ENCODE measurements at places on chromosomes 1 and 21. TPM values are rescaled to one million over a fixed set of nuclear protein-coding genes. Genes with fewer than 3 reads are reported as not detected.
A peak's percentile ranks its signal among the peaks of the same experiment; 100 is the strongest.

Gene TMEM240
- total RNA-seq = 2.6 TPM

Gene NDUFV3
- 10.7 TPM for total RNA-seq

Gene SLC27A3
- 4.4 TPM for total RNA-seq

Gene MASP2
- not detected for total RNA-seq

Gene IFNLR1
- total RNA-seq = 18.1 TPM

Gene UCK2
- total RNA-seq = 67.9 TPM

Gene GUCA2A
- total RNA-seq = not detected

Gene CCDC17
- 1.6 TPM for total RNA-seq

- H3K4me1 ChIP-seq = no peaks in the 10 kb centered on the region
- H3K27ac ChIP-seq = no peak overlapping the region
- no peak for DNase-seq
- H3K36me3 ChIP-seq = no peaks in the 10 kb centered on the region
Observed at GRCh38 chr1:21904704-21905520, 32.2 kb downstream of the HSPG2 start.

DNA sequence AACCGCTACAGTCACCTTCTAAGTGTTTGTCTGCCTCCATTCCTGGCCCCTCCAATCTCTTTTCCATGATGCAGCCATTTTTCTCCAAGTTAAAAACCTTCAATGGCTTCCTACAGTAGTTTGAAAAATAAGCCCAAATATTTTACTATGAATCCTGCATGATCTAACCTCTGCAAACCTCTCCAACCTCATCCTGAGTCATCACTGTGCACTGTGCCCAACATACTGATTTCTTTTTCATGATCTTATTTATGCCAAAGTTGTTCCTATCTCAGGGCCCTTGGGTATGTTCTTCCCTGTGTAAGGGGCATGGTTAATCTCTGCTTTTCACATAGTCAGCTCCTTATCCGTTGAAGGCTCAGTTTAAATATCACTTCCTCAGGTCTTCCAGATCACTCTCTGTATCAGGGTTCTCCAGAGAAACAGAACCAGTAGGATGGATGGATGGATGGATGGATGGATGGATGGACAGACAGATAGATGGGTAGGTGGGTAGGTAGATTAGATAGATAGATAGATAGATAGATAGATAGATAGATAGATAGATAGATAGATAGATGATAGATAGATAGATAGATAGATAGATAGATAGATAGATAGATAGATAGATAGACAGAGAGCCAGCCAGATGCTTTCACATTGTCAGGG is 18.1 kb upstream of the PTPN14 start:
- H3K27me3 ChIP-seq = no peaks in the 10 kb centered on the region
- no peak overlapping the region for H3K4me3 ChIP-seq
- H3K4me1 ChIP-seq = no peaks in the 10 kb centered on the region
- no peak for DNase-seq
- no peak overlapping the region for H3K27ac ChIP-seq

- no peak overlapping the region for H3K4me3 ChIP-seq
- peaks cover 83% of the 10 kb centered on the region for H3K4me1 ChIP-seq
- H3K27ac ChIP-seq = peak overlapping the region; percentile 96
- DNase-seq = peak; percentile 40
- no peaks in the 10 kb centered on the region for H3K36me3 ChIP-seq
Observed at GRCh38 chr21:44925378-44925755, 4.7 kb upstream of the ITGB2 start.

GRCh38 chr1:168958562-168959289 is 147.8 kb upstream of the ATP1B1 start:
- no peaks in the 10 kb centered on the region for H3K27me3 ChIP-seq
- H3K27ac ChIP-seq = no peak overlapping the region
- no peaks in the 10 kb centered on the region for H3K36me3 ChIP-seq
- DNase-seq = no peak
- no peaks in the 10 kb centered on the region for H3K4me1 ChIP-seq

DNA sequence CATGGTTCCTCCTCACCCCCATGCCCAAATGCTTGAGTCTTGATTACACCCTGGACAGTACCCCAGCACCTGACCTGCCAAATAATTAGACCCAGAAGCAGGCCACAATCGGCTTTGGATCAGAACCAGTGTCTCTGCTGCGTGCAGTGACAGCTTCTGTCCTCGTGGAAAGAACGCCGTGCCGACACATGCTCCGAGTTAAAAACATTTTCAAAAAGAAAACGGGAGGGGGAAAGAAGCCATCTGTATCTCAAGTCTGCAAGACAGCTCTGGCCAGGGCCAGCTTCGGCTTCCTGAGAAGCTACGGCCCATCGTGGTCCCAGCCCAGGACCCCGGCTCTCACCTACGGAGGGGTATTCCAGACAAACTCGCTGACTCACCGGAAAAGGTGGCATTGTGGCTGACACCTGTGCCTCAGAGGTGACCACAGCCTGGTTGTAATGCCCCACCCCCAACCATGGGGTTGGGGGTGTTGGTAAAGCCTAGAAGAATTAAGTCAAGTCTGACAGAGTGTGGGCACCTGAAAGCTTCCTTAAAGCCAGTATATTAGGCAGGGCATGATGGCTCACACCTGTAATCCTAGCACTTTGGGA is 25.8 kb downstream of the SSBP3 start:
- H3K27me3 ChIP-seq = no peaks in the 10 kb centered on the region
- DNase-seq = no peak
- H3K4me1 ChIP-seq = peaks cover 7% of the 10 kb centered on the region
- no peak overlapping the region for H3K4me3 ChIP-seq
- H3K27ac ChIP-seq = no peak overlapping the region

DNA sequence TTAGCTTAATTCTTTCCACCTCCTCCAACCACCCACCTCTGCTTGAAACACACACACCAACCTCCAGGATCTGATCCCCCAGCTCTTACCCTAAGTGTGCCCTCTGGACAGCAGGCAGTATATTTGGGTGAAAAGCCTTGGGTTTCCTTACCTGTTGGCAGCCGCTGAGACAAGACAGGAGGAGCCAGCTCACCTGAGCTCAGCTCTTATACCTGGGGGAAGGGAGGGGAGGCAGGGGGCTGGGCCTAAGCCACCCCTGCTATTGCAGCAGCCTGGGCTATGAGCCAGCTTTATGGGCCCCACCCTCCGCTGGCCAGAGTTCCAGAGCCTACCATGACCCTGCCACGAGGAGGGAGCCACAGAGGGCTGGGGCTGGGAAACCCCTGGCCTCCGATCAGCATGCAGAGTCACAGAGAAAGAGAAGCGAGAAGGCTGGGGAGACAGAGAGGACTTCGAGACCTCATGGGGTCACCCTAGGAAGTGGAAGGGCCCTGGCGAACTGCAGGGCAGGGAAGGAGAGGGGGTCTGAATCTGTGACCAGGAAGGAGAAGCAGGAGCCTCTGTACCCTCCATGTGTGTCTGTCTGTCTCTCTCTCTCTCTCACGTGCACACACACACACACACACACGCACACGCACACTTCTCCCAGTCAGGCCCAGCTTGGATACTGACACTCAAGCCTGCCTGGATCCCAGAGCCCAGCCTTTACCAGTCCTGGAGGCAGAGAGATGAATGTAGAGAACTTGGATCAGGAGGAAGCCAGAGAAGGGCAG is at the start of gene S100A14:
Gene S100A14, minus strand, starts transcription at position 182 of the 773 bp plus-strand sequence. CDS start 467 bp downstream, outside the sequence.
- H3K27me3 ChIP-seq = no peaks in the 10 kb centered on the region
- H3K27ac ChIP-seq = no peak within 1 kb of the TSS
- H3K4me3 ChIP-seq = no peak within 1 kb of the TSS
- H3K4me1 ChIP-seq = no peaks in the 10 kb centered on the region

DNA sequence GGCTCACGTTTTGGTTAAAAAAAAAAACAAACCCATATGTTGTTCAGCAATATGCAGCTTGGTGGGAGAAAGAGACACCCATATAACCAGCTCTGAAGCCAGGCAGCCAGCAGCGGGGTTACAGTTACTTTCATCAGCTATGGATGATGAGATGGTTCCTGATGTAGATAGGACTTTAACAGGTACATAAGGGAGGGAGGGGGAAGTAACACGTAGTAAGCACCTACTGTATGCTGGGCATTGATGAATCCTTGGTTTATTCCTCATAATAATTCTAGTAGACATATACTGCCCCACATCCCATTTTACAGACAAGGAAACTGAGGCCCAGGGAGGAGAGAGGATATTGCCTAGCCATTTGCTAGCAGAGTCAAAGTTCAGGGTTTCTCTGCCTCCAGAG is 2.0 kb downstream of the SLC1A7 start:
- no peaks in the 10 kb centered on the region for H3K27me3 ChIP-seq
- H3K36me3 ChIP-seq = no peaks in the 10 kb centered on the region
- no peaks in the 10 kb centered on the region for H3K4me1 ChIP-seq
- H3K27ac ChIP-seq = no peak overlapping the region
- DNase-seq = no peak

DNA sequence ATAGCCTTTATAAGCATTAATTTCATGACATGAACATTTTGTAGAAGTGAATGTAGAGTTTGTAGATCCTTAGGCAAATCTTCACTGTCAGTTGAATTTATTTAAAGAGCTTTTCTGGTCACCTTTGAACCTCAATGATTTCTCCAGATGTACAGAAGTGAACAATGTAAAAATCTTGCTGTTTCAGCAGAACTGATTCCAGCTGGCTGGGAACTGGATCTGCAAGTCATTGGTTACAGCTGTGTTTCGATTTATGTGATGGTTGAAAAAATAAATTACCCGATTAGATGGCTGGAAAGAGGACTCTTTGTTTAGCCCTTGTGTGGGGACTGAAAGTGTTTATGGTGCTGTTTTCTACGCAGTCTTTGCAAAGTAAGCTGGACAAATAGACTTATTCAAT is 849.8 kb downstream of the USP25 start:
- no peak for DNase-seq
- no peak overlapping the region for H3K4me3 ChIP-seq
- no peak overlapping the region for H3K27ac ChIP-seq
- no peaks in the 10 kb centered on the region for H3K4me1 ChIP-seq
- no peaks in the 10 kb centered on the region for H3K27me3 ChIP-seq

DNA sequence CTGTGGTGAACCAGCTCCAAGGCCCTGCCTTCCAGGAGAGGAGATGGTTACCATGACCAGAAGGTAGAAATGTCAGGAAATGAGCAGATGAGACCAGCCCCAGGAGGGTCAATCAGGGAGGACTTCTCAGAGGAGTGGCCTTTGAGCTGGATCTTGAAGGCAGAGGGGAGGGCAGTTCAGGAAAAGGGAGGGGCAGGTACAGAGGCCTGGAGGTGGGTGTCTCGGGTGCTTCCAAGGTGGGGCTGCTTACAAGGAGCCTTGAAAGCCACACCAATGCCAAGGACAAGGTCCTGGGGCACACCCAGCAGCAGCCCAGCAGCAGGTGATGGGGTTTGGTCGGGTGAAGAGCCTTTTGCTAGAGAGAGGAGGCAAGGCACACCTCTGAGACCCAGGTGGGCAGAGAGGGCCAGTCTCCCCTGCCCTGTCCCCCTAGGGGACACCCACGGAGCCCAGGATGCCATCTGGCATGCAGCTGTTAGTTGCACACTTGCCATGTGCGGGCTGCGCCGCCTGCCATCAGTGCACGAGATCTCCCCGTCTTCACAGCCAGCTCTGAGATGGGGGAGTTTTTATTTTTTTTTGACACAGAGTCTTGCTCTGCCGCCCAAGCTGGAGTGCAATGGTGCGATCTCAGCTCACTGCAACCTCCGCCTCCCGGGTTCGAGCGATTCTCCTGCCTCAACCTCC is 18.5 kb downstream of the SLC66A1 start:
- DNase-seq = no peak
- H3K36me3 ChIP-seq = no peaks in the 10 kb centered on the region
- no peak overlapping the region for H3K27ac ChIP-seq
- H3K4me1 ChIP-seq = no peaks in the 10 kb centered on the region

GRCh38 chr1:168821434-168821833 is 92.4 kb upstream of the DPT start:
- H3K27ac ChIP-seq = no peak overlapping the region
- H3K27me3 ChIP-seq = no peaks in the 10 kb centered on the region
- DNase-seq = no peak

GRCh38 chr1:156484480-156485058 is 16.0 kb downstream of the MEF2D start:
- H3K27me3 ChIP-seq = no peaks in the 10 kb centered on the region
- peaks cover 92% of the 10 kb centered on the region for H3K4me1 ChIP-seq
- H3K27ac ChIP-seq = peak overlapping the region; percentile 90

- peak; percentile 82 for DNase-seq
- no peaks in the 10 kb centered on the region for H3K36me3 ChIP-seq
- H3K27ac ChIP-seq = no peak overlapping the region
- H3K4me1 ChIP-seq = no peaks in the 10 kb centered on the region
- H3K27me3 ChIP-seq = no peaks in the 10 kb centered on the region
Observed at GRCh38 chr21:39715804-39716397, 29.1 kb upstream of the IGSF5 start.

All from Karpas-422 (cell line).